ENCODE measurements at places on chromosomes 5 and 9. TPM values are rescaled to one million over a fixed set of nuclear protein-coding genes. Genes with fewer than 3 reads are reported as not detected.

The ESM1 gene
- total RNA-seq = 0.87 TPM

The UBTD2 gene
- total RNA-seq = 3.3 TPM

The PCDHB9 gene
- 0.15 TPM for total RNA-seq

The SEMA6A gene
- total RNA-seq = not detected

The FSTL4 gene
- 0.11 TPM for total RNA-seq

The FOXD4L6 gene
- total RNA-seq = not detected

GRCh38 chr5:157902449-157903116 lies 43.6 kb upstream of the CLINT1 start:
- DNase-seq = no peak
- H3K4me3 ChIP-seq = no peak overlapping the region
- no peaks in the 10 kb centered on the region for H3K27me3 ChIP-seq
- H3K4me1 ChIP-seq = no peaks in the 10 kb centered on the region
- no peaks in the 10 kb centered on the region for H3K36me3 ChIP-seq

DNA sequence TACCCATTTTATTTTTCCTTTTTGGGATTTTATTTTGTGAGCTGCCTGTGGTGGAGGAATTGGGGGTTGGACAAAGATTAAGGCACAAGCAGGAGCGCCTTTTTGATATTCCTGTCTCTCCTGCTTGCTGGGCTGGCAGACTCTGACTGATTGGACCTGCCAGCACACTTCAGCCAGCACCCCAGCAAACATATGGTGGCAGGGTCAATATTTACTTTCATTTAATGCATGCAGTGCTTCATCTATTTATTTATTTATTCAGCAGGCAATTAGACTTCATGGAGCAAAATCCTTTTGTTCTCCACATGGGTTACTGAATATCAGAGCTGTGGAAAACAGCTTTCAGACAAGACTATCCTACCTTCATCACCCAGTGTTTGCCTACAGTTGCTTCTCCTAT lies 48.4 kb upstream of the EPB41L4A start:
- H3K27ac ChIP-seq = no peak overlapping the region
- no peaks in the 10 kb centered on the region for H3K36me3 ChIP-seq
- no peak for DNase-seq
- no peaks in the 10 kb centered on the region for H3K27me3 ChIP-seq
- H3K4me3 ChIP-seq = no peak overlapping the region
- H3K4me1 ChIP-seq = no peaks in the 10 kb centered on the region

- H3K4me1 ChIP-seq = no peaks in the 10 kb centered on the region
- peaks cover 1% of the 10 kb centered on the region for H3K36me3 ChIP-seq
- H3K27me3 ChIP-seq = no peaks in the 10 kb centered on the region
- H3K4me3 ChIP-seq = no peak overlapping the region
- no peak for DNase-seq
Measured at GRCh38 chr9:33378121-33378795, 24.1 kb downstream of the AQP7 start.
